ENCODE measurements at places on chromosomes 7 and 10.

DNA sequence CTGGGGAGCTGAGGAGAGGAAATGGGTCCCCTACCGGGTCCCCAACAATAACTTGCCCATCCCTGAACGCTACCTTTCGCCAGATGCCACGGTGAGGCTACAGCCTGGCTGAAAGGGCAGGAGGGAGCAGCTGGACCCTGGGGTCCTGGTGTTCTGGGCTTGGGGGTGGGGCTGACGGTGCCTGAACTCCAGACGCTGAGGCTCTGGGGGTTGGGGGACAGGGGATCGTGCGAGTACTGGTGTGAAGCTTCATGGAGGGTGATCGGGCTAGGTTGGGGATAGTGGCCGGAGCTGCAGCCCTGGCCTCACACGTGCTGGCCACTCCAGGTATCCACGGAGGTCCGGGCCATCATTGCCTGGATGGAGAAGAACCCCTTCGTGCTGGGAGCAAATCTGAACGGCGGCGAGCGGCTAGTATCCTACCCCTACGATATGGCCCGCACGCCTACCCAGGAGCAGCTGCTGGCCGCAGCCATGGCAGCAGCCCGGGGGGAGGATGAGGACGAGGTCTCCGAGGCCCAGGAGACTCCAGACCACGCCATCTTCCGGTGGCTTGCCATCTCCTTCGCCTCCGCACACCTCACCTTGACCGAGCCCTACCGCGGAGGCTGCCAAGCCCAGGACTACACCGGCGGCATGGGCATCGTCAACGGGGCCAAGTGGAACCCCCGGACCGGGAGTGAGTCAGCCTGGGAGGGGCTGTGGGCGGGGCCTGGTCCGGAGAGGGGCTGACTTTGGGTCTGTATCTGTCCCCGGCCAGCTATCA, 8.3 kb downstream of the AEBP1 start:
- DNase-seq = no peak

GRCh38 chr10:7410862-7411670, at the start of gene SFMBT2:
Gene SFMBT2 (minus strand): TSS chr10:7411034. CDS start chr10:7381898, 29,136 bp downstream.
- DNase-seq = no peak

GRCh38 chr7:47046949-47047348, 535.0 kb downstream of the TNS3 start:
- DNase-seq = no peak

GRCh38 chr10:100741378-100742075, 3.9 kb upstream of the PAX2 start:
- DNase-seq = no peak

DNA sequence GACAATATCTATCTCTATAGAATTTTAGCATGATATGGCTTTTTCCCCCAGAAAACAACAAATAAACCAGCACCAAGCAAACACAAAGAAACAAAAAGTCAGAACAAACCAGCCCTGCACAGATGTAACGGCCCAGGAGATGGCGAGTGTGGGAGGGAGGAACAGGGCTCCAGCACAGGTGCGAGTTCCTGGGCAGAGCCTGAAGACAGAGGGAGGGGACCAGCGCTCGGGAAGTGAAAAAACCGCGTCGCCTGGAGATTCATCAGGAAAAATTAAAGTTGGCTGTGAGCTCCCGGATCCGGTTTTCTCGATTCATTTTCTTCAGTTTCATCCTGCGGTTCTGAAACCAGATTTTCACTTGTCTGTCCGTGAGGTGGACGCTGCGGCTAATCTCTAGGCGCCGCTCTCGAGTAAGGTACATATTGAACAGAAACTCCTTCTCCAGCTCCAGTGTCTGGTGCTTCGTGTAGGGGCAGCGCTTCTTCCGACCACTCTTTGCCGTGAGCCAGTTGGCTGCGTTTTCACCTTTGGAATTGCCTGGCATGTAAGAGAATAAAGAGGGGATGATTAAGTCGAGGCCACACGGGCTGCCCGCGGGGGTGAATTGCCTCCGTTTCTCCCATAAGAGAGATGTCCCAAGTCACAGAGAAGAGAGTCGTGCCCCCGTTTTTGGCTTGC, 2.3 kb downstream of the HOXA10 start:
- no peak for DNase-seq

DNA sequence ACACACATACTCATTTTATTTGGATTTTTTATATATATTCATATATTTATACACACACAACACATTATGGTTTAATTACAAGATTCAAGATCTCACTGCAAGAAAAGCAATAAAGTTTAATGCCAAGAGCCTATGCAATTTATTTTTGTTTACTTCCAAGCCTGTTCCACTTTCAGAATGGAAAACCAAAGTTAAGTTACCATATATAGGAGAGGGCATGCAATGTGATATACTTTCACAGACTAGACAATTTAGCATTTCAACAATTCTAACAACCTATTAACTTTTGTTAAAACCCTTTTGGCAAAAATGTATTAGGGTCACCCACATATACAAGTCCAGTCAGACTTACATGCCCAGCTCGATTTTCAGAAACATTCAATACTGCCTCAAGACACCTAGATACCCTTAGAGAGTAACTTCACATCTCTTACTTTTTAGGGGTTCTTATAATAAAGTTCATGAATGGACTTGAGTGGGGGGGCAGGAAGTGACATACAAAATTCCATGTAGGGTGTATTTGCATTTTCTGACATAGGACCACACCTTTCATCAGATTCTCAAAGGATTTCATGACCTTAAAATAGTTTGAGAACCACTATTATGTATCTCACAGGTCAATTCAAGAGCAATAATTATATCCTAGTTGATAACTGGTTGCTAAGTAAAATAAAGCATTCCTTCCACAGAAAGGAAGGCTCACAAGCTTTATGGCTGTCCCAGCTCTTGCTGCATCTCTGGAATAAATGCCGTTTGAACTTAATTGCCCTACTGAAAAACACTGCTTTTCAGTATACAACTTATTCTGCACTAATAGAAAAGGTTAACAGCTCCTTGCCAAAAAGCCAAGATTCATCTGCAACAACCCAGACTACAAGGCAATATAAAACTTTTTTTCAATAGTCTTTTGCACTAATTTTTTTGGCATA, 2.5 kb downstream of the P4HA1 start:
- DNase-seq = no peak

DNA sequence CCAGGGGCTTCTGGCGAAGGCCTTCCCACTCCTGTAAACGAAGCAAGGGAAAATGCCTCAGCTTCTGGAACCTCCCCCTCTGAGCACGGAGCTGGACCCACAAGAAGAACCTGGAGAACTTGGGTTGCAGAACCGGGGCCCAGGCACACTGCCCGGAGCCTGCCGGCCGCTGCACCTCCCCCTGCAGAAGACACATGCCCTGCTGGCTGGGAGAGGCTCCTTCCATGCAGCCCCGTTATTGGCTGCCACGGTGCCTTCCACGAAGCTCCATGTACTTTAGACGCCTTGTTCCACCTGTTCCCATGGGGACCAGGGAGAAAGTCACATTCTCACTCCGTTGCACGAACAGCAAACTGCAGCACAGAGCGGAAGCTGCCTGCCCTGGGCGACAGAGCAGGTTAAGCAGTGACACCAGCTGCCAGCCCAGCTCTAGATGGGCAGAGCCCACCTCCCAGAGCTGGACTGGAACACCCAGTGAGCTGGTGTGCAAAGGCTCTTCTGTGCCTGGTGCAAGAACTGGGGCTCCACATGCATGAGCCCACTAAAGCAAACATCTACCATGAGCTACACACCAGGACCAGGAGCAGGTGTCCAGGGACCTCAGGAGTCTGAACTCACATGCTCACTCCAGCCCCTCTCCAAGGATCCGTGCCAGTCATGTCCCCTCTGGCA, 70.1 kb downstream of the TNS3 start:
- DNase-seq = no peak

All from NCI-H2107 (cell line).